ENCODE measurements at places on chromosomes 7 and 10. TPM values are rescaled to one million over a fixed set of nuclear protein-coding genes. Genes with fewer than 3 reads are reported as not detected.

DNA sequence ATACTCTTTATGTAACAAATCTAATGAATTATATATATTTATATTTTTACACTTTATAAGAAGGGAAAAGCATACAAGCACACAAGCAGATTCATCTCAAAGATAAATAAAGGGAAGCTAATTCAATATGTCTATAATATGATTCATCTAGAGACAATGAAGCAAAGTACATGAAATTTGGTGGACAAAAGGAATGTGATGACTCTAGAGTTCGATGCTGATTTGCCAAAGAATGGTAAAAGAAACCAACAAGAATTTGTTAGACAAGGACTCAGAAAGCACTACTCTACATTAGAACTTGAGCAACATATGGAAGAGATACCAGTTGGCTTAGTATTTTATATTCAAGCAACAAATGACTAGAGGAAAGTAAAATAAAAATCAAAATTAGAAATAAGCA is 536.5 kb upstream of the TEX47 start:
- H3K27me3 ChIP-seq = no peaks in the 10 kb centered on the region
- H3K27ac ChIP-seq = no peak overlapping the region
- no peaks in the 10 kb centered on the region for H3K4me1 ChIP-seq
- DNase-seq = no peak
- no peaks in the 10 kb centered on the region for H3K36me3 ChIP-seq

GRCh38 chr7:25894002-25894901 is 257.7 kb upstream of the NFE2L3 start:
- no peak overlapping the region for H3K4me3 ChIP-seq
- peaks cover 21% of the 10 kb centered on the region for H3K4me1 ChIP-seq
- DNase-seq = peak; percentile 45
- no peaks in the 10 kb centered on the region for H3K27me3 ChIP-seq
- H3K36me3 ChIP-seq = no peaks in the 10 kb centered on the region

The SEMA3E gene
- not detected for total RNA-seq

The DKK1 gene
- 262 TPM for total RNA-seq

- no peak overlapping the region for H3K4me3 ChIP-seq
- no peak for DNase-seq
- H3K27ac ChIP-seq = no peak overlapping the region
- no peaks in the 10 kb centered on the region for H3K27me3 ChIP-seq
- H3K4me1 ChIP-seq = no peaks in the 10 kb centered on the region
These were observed 138.6 kb downstream of the DIP2C start for GRCh38 chr10:550665-551372.

The RSPH10B gene
- total RNA-seq = not detected

GRCh38 chr10:26890956-26891355 is 30.2 kb upstream of the ABI1 start:
- H3K27ac ChIP-seq = no peak overlapping the region
- DNase-seq = peak; percentile 72
- H3K4me3 ChIP-seq = no peak overlapping the region
- H3K36me3 ChIP-seq = no peaks in the 10 kb centered on the region

DNA sequence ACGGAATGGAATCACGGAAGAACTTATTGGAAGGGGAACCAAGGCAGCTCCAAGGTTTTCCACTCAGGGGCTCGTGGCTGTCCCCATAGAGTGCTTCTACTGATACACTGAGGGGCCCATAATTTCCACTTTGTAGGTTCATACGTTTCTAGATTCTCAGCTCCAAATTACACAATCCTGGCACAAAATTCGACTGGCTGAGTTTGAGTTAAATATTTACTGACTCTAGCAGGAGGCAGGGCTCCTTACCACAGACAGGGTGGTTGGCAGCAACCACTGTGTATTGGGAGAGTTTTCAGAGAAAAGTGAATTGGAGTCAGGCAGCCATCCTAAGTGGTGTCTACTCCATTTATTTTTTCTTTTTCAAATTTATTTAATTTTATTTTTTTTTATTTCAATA is 55.4 kb upstream of the SEC61G start:
- no peaks in the 10 kb centered on the region for H3K36me3 ChIP-seq
- H3K4me3 ChIP-seq = no peak overlapping the region
- H3K27me3 ChIP-seq = no peaks in the 10 kb centered on the region
- no peak for DNase-seq
- no peaks in the 10 kb centered on the region for H3K4me1 ChIP-seq
- no peak overlapping the region for H3K27ac ChIP-seq

- no peaks in the 10 kb centered on the region for H3K36me3 ChIP-seq
- peak; percentile 84 for DNase-seq
- H3K4me1 ChIP-seq = no peaks in the 10 kb centered on the region
- no peaks in the 10 kb centered on the region for H3K27me3 ChIP-seq
These were observed 178.3 kb downstream of the CDCA7L start for GRCh38 chr7:21767300-21767900.

- no peak for DNase-seq
- no peak overlapping the region for H3K4me3 ChIP-seq
- H3K36me3 ChIP-seq = no peaks in the 10 kb centered on the region
- H3K27ac ChIP-seq = no peak overlapping the region
- H3K27me3 ChIP-seq = no peaks in the 10 kb centered on the region
- H3K4me1 ChIP-seq = peaks cover 50% of the 10 kb centered on the region
These were observed 97.8 kb downstream of the SLC37A3 start for GRCh38 chr7:140300243-140301136.

GRCh38 chr7:66069732-66070131 is 5.9 kb upstream of the ASL start:
- H3K27me3 ChIP-seq = no peaks in the 10 kb centered on the region
- H3K27ac ChIP-seq = no peak overlapping the region
- no peak overlapping the region for H3K4me3 ChIP-seq
- DNase-seq = no peak
- no peaks in the 10 kb centered on the region for H3K36me3 ChIP-seq

The CACNB2 gene
- total RNA-seq = not detected

- no peaks in the 10 kb centered on the region for H3K4me1 ChIP-seq
- DNase-seq = no peak
- no peaks in the 10 kb centered on the region for H3K27me3 ChIP-seq
- no peaks in the 10 kb centered on the region for H3K36me3 ChIP-seq
- no peak overlapping the region for H3K4me3 ChIP-seq
These were observed 52.1 kb upstream of the JCAD start for GRCh38 chr10:30111340-30112022.

- no peak for DNase-seq
- H3K27ac ChIP-seq = no peak overlapping the region
- no peaks in the 10 kb centered on the region for H3K4me1 ChIP-seq
These were observed 112.4 kb downstream of the ELMO1 start for GRCh38 chr7:37336259-37336658.

DNA sequence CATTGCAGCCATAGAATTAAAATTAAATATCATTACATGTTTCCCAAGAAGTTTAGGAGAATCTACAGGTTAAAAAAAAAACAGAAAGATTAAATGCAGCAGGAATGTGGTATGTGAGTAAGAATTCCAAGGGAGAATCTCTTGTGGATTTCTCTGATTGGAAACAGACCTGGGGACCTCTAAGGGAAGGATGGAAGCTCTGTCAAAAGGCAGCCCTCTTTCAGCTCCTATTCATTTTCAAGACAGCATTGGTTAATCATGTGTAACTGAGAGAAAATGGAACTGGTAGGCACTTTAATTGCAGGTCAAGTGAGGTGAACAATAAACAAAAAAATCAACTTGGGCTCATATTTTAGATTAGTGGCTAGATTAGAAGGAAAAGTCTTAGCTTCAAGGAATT is 81.4 kb upstream of the MTPN start:
- DNase-seq = no peak
- H3K4me3 ChIP-seq = no peak overlapping the region
- no peaks in the 10 kb centered on the region for H3K4me1 ChIP-seq
- 0 out of 3 replicates have a peak, but pooled peaks cover 3% of the 10 kb centered on the region for H3K27me3 ChIP-seq
- no peaks in the 10 kb centered on the region for H3K36me3 ChIP-seq

DNA sequence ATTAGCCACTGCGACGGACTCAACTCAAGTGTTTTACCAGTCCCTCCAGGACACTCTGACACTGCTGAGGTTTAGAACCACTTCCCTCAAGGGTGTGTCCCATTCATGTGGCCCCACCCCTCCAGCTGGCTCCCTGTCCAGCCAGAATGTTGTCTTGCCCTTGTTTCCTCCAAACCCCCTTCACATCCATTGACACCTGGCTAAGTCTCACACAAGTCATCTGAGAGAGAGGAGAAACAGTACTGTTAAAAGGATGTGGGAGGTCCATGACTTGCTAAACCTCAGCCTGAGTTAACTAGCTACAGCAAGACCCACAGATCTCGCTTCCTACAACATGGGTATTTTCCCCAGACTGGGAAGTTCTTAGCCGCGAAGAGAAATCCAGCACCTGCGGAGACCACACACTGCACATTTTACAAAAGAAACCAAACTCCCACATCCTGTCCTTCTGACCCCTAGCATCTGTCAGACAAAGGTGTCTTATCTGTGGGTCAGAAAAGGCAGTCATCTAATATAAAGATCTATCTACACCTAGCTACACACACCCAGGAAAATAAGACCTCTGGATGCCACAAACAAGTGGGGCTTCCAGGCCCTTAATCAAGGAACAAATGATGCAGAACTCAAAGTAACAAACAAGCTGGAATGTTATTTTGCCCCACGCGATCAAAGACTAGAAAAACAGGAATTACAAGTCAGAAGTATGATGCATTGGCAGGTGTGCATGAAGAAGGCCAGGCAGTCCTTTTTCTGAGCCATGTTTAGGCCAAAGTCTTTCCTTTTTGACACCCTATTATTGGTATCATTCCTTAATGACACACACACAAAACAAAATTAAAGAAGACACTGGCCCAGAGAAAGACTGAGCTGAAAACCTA is 13.9 kb downstream of the OSBPL3 start:
- no peak for DNase-seq
- H3K36me3 ChIP-seq = no peaks in the 10 kb centered on the region
- no peaks in the 10 kb centered on the region for H3K27me3 ChIP-seq
- peaks cover 33% of the 10 kb centered on the region for H3K4me1 ChIP-seq

The SLC26A5 gene
- 0.11 TPM for total RNA-seq

DNA sequence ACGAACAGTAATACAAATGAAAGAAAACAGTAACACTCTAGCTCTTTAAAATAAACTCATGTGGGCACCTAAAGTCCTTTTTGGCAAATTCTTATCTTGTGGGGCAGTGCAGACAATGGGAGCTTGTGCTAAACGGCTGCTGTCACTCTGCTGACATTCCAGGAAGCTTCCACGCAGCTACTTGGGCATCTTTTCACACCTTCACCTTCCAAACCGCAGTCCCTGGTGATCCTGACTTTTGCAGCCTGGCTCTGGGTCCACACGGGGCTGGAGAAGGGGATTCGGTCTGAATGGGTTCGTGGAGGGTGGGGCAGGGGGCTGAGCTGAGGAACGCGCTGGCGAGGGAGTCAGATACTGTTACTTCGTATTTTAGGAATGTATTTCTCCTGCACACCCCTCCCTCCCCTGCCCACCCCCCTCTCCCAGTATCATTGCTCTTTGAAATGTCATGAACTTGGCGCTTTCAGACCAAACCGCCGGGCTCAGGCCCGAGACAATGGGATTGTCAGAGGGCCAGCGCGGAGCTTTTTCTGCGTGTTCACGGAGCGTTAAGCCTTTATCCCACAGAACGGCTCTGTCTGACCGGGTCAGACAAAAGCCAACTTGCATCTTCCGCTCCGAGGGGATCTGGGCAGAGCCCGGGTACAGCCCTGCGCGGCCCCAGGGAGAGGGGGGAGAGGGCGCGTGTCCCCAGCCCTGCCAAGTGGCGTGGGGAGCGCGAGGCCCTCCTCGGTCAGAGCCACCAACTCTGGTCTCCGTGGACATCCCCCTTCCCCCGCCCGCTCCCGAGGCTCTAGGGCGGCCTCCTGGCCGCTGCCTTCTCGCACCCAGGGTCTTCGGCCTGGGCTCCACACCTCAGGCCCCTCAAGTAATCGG is 76.7 kb upstream of the EN2 start:
- H3K27ac ChIP-seq = no peak overlapping the region
- DNase-seq = no peak
- peaks cover 13% of the 10 kb centered on the region for H3K27me3 ChIP-seq

The INTS15 gene
- total RNA-seq = 16.3 TPM

GRCh38 chr10:5666841-5667630 is 641 bp upstream of the ASB13 start:
- peak overlapping the region; percentile 20 for H3K27ac ChIP-seq
- no peak for DNase-seq
- H3K36me3 ChIP-seq = no peaks in the 10 kb centered on the region
- H3K27me3 ChIP-seq = peaks cover 10% of the 10 kb centered on the region

DNA sequence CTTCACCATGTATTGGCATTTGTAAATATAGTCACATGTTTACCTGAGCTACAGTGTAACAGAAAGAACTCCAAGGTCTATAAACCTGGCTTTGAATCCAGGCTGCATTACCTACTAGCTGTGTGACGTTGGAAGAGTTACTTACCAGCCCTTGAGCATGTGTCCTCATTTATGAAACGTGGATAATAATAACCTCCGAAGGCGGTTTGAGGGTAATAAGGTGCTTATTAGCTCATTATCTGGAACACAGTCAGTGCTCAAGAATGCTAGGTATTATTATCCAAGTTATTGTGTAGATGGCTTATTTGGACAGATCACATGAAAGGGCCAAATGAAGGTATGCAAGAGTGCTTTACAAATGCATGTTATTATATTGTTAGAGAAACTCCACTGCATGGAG is 64.9 kb downstream of the SEC23IP start:
- H3K27me3 ChIP-seq = no peaks in the 10 kb centered on the region
- H3K4me1 ChIP-seq = no peaks in the 10 kb centered on the region
- no peak overlapping the region for H3K4me3 ChIP-seq
- H3K36me3 ChIP-seq = no peaks in the 10 kb centered on the region

- no peak overlapping the region for H3K27ac ChIP-seq
- no peaks in the 10 kb centered on the region for H3K36me3 ChIP-seq
- H3K4me1 ChIP-seq = no peaks in the 10 kb centered on the region
- H3K4me3 ChIP-seq = no peak overlapping the region
These were observed 300.9 kb upstream of the NPSR1 start for GRCh38 chr7:34357068-34357467.

DNA sequence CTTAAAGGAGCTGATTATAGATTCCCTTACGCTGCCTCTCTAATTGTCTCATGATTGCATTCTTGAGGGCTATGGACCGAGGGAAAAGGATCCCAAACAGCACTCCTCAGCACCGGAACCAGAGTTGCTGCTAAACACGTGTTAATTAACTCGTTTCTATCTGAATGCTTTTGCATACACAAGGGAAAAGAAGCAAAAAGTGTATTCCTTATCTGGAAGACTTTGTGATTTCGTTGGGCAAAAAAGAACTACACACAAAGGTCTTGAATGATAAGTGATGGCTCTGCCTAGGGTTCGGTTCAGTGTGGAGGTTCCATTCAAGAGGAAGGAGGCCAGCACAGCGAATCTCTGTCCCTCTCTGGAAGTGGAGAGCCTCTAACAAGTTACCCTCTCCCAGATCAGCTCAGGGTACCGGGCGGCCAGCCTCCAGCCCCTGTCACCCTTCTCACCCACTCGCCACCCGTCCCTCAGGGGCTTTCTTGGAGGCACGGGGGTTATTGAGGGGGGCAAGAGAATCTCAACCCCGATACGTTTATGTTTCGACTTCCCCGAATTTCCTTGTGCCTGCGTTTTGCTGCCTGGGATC is 515 bp upstream of the SLC4A2 start:
- H3K4me3 ChIP-seq = peak overlapping the region; percentile 69
- peaks cover 49% of the 10 kb centered on the region for H3K4me1 ChIP-seq
- peak overlapping the region; percentile 86 for H3K27ac ChIP-seq
- 0 out of 3 replicates have a peak, but pooled peaks cover under 1% of the 10 kb centered on the region for H3K36me3 ChIP-seq

- no peaks in the 10 kb centered on the region for H3K36me3 ChIP-seq
- H3K4me3 ChIP-seq = no peak overlapping the region
- DNase-seq = peak; percentile 34
These were observed 1.5 kb upstream of the GRIFIN start for GRCh38 chr7:2477447-2478398.

The NOC3L gene
- total RNA-seq = 36.6 TPM

The POR gene
- 115 TPM for total RNA-seq

The HMX3 gene
- total RNA-seq = not detected

The ANXA8 gene
- total RNA-seq = not detected

The IGFBP3 gene
- total RNA-seq = not detected
